ENCODE measurements at places on chromosomes 5 and 9.

DNA sequence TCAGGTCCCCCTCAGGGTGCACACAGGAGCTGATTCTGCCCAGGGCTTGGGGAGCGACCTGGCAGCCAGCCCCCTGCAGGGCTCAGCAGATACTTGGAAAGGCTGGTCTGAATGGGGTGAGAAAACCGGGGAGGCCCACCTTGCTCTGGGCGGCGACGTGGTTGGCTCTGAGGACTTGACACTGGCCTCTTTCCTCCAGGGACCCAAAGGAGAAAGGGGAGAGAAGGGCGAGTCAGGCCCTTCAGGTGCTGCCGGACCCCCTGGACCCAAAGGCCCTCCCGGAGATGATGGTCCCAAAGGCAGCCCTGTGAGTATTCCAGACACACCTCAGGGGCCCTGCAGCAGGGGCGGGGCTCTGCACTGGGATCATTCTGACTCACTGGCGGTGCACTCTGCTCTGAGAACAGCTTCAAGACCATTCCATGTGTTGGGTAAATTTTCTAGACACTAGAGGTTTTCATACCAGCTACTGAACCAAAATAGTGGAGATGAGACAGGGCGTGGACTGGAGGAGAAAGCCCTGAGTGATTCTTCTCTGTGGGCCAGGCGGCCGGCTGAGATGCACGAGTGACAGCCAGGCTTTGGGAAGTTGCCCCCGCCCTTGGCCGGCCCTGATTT is 65.9 kb upstream of the FCN2 start:
- no peak overlapping the region for H3K27ac ChIP-seq
- no peaks in the 10 kb centered on the region for H3K36me3 ChIP-seq

- peak within 1 kb of the TSS; percentile 87 for H3K4me3 ChIP-seq
- DNase-seq, result peak; percentile 96
- H3K4me1 ChIP-seq, result peaks cover 33% of the 10 kb centered on the region
- no peaks in the 10 kb centered on the region for H3K27me3 ChIP-seq
These were observed at the start of gene EEIG1 for GRCh38 chr9:127980706-127981558. TSS of gene EEIG1 (minus strand) at chr9:127980989. CDS start at chr9:127980137, 852 bp downstream.

GRCh38 chr5:175790796-175791195 is 80.6 kb upstream of the CPLX2 start:
- H3K27ac ChIP-seq, result no peak overlapping the region
- H3K4me1 ChIP-seq, result no peaks in the 10 kb centered on the region
- H3K36me3 ChIP-seq, result no peaks in the 10 kb centered on the region

DNA sequence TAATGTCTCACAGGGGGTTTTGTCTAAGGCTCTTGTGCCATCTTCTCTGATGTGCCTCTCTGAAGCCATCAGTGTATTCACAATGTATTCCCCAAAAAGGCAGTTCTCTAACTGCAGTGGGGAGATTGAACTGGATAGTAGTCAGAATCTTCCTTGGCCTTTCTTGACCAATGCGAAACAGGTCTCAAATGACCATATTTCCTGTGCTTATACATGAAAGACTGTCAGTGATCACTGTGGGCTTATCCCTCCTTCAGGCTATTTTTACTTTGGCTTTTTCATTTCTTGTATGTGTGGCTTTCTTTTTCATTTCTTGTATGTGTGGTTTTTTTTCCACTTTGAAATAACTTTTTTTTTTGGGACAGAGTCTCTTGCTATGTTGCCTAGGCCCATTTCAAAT is 19.7 kb downstream of the HMGXB3 start:
- H3K4me1 ChIP-seq, result no peaks in the 10 kb centered on the region
- no peak for DNase-seq
- no peak overlapping the region for H3K4me3 ChIP-seq
- peaks cover 10% of the 10 kb centered on the region for H3K36me3 ChIP-seq
